ENCODE measurements at places on chromosomes 12 and 14.

GRCh38 chr14:68146818-68147217 is 327.2 kb downstream of the RAD51B start:
- no peak overlapping the region for H3K27ac ChIP-seq
- no peaks in the 10 kb centered on the region for H3K27me3 ChIP-seq
- no peaks in the 10 kb centered on the region for H3K36me3 ChIP-seq
- H3K4me3 ChIP-seq: no peak overlapping the region
- no peak for DNase-seq

DNA sequence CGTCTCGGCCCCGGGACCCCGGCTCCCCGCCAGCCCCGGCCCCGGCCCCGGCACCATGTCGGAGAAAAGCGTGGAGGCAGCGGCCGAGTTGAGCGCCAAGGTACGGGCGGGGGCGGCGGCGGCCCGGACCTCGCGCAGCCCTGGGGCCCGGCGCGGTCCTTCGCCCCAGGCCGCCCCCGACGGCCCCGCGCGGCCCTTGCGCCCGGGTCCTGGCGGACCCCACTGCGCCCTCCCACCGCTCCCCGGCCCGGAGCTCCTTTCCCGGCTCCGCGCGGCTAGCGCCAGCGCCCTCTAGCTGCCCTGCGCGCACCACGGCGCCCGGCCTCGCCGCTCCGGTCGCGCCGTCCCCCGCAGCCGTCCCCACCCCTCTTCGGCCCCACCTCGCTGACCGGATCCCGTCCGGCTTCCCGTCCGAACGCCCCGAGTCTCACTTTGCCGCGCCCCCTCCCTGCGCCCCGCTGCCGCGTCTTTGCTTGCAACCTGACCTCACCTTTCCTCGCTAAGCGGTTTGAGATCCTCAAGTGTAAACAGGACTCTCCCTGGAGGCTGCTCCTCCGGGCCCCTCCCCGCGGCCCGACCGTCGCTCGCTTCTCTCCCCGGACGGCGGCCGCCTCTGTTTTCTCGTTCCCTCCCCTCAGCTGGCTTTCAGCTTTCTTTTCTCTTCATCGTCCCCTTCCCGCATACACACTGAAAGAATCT is 637 bp downstream of the PTMS start:
- H3K27ac ChIP-seq: peak overlapping the region; percentile 54
- no peaks in the 10 kb centered on the region for H3K27me3 ChIP-seq
- peaks cover 41% of the 10 kb centered on the region for H3K4me1 ChIP-seq
- peak; percentile 40 for DNase-seq
- H3K36me3 ChIP-seq: no peaks in the 10 kb centered on the region

GRCh38 chr14:63712123-63712522 is 15.7 kb downstream of the SGPP1 start:
- no peak overlapping the region for H3K27ac ChIP-seq
- H3K27me3 ChIP-seq: no peaks in the 10 kb centered on the region
- H3K4me1 ChIP-seq: peaks cover 24% of the 10 kb centered on the region
- H3K36me3 ChIP-seq: no peaks in the 10 kb centered on the region
- no peak overlapping the region for H3K4me3 ChIP-seq
- DNase-seq: no peak

- no peaks in the 10 kb centered on the region for H3K36me3 ChIP-seq
- H3K27me3 ChIP-seq: no peaks in the 10 kb centered on the region
- H3K4me1 ChIP-seq: peaks cover 24% of the 10 kb centered on the region
- H3K27ac ChIP-seq: no peak overlapping the region
- H3K4me3 ChIP-seq: no peak overlapping the region
- no peak for DNase-seq
Observed at GRCh38 chr12:11771356-11771755, 121.9 kb downstream of the ETV6 start.

GRCh38 chr12:132288516-132289215 is 40.7 kb downstream of the GALNT9 start:
- H3K4me1 ChIP-seq: no peaks in the 10 kb centered on the region
- no peak overlapping the region for H3K27ac ChIP-seq
- H3K36me3 ChIP-seq: no peaks in the 10 kb centered on the region
- peaks cover 13% of the 10 kb centered on the region for H3K27me3 ChIP-seq
- DNase-seq: no peak

DNA sequence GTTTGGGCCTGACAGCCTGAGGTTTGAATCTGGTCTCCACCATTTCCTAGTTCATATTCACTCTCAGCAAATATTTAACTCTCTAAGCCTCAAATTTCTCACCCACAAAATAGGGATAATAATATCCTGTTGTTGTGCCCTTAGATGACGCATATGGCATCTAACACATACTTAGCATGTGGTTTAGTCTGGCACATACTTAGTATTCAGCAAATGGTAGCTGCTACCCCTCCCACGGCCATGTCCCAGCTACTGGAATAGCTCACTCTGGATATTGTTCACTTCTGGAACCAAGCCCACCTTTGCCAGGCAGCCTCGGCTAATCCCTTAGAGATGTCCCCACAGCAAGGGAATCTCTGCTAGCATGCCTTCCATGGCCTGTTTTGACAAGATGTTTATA is 53.3 kb downstream of the BICD1 start:
- no peaks in the 10 kb centered on the region for H3K27me3 ChIP-seq
- H3K27ac ChIP-seq: no peak overlapping the region
- H3K4me1 ChIP-seq: no peaks in the 10 kb centered on the region
- H3K36me3 ChIP-seq: no peaks in the 10 kb centered on the region
- DNase-seq: peak; percentile 51

DNA sequence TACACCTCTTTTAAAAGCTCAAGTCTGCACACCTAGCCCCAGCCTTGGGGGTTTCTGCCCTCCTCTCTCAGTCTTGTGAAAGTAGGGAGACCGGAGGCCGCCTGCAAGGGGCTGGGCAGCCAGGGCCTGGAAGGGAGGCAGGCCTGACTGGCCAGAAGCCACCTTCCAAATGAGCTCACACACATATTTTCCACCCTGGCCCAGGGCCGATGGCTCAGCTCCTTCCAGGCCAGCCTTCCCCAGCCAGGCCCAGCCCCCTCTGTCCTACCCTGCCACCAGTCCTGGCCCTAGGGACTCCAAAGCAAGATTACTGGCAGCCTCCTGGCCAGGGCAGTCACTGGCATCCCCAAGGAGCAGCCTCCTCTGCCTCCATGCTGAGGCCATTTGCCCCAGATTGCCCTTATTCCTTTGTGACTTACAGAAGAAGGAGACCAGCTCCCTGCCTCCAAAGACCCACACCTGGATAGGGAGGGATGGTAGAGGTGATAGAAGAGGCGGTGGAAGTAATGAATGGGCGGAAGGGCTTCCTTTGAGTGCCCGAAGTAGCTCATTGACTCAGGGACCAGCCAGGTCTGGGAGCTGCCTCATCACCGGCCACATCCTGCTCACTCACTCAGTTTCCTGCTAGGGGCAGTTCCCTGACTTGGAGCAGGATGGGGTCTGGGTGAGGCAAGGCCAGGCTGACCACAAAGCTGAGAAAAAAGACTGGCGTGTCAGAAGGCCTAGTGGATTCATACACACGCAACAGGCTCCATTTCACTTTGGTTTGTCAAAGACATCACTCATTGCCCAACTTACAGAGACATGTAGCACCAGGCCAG is 14.8 kb downstream of the MMP14 start:
- H3K4me3 ChIP-seq: no peak overlapping the region
- no peak for DNase-seq
- no peak overlapping the region for H3K27ac ChIP-seq
- peaks cover 12% of the 10 kb centered on the region for H3K4me1 ChIP-seq

GRCh38 chr12:11719678-11720099 is 70.2 kb downstream of the ETV6 start:
- H3K4me3 ChIP-seq: no peak overlapping the region
- no peak for DNase-seq
- H3K4me1 ChIP-seq: no peaks in the 10 kb centered on the region
- no peaks in the 10 kb centered on the region for H3K36me3 ChIP-seq
- H3K27ac ChIP-seq: no peak overlapping the region

DNA sequence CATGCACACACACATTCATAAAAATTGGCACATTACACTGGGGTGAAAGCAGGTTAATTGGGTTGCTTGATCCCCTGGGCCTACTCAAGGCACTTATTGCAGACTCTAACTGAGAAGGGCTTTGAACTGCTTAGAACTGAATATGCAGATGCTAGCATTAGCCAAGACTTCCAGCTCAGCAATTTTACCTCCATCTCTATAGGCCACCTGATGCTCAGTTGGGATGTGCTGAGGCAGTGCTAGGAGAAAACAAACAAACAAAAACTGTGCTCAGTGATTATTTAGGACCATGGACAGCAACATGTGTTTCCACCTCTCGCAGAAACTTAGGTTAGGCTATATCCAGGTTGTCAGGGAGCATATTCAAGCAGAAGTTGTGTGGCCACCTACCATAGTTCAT is 124.8 kb upstream of the WSCD2 start:
- H3K27me3 ChIP-seq: no peaks in the 10 kb centered on the region
- no peaks in the 10 kb centered on the region for H3K36me3 ChIP-seq
- no peak overlapping the region for H3K4me3 ChIP-seq
- no peak for DNase-seq
- no peaks in the 10 kb centered on the region for H3K4me1 ChIP-seq
- H3K27ac ChIP-seq: no peak overlapping the region

DNA sequence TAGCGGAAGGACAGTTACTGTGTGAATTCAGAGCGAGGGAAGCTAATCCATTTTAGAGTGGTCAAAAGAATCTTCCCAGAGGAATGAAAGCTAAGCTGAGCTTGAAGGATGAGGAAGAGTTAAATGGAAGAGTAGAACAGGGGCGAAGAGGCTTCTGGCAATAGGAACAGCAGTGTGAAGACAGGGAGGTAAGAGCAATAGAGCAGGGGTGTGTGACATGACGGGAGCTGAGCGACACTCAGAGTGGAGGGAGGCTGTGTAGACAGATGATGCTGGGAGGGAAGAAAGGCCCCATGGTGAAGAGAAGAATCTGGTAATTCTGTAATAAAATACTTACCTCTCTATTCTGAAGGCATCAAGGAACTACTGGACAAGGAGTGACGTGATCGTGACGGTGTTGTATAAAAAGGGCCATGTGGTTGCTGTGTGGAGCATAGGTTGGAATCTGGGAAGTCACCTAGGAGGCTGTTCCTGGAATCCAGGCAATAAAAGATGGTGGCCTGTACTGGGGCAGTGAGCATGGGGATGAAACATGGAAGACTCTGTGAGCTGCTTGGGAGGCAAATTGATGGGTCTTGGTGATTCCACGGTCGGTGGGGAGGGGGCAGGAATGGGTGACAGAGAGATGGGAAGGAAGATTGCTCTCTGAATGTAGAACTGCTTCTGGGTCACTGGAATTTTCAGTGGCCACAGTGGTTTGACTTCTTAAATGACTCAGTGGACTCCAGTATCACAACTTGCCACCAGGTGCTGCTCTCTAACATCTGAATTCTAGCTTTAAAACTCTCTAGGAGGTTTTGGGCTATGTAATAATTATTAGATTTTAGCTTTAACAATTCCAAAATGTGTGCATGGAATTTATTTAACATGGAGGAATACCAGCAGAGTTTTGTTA is 164.1 kb downstream of the ATP23 start:
- H3K4me1 ChIP-seq: no peaks in the 10 kb centered on the region
- H3K27ac ChIP-seq: no peak overlapping the region
- H3K27me3 ChIP-seq: no peaks in the 10 kb centered on the region
- no peak for DNase-seq

- no peak overlapping the region for H3K4me3 ChIP-seq
- H3K36me3 ChIP-seq: no peaks in the 10 kb centered on the region
- no peaks in the 10 kb centered on the region for H3K4me1 ChIP-seq
- no peak overlapping the region for H3K27ac ChIP-seq
- DNase-seq: no peak
Observed at GRCh38 chr14:66629499-66629898, 121.6 kb downstream of the GPHN start.

DNA sequence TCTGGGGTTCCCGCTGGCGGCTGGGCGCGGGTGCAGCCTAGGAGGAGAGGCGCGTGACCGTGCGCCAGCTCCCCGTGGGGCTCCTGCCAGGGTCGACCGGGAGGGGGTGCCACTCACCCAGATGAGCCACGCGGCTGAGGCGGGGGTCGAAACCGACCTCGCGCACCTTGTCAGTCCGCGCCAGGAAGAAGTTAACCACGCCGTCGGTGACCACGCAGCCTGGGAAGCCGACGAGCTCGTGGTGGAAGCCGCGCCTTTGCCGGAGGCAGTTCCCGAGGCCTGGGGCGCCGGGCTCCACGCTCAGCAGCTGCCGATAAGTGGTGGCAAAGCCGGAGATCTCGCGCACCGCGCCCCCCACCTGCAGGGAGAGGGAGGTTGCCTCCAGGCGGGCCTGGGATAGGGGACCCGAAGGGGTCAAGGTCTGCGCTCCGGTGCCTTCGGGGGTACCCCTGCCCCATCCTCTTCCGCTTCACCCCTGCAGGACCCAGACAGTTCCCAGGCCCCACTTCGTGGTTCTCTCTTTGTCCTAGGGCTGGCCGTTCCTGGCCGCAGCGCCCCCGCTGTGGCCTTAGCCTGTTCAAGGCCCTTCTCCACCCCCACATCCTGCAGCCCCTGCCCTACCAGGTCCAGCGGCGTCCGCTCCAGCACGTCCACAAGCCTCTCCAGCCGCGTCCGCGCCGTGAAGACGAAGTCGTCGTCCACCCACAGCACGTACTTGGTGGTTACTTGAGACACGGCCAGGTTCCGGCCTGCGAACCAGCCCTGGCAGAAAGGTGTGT is 5.3 kb downstream of the B4GALNT1 start:
- no peak overlapping the region for H3K27ac ChIP-seq
- DNase-seq: no peak
- H3K4me3 ChIP-seq: no peak overlapping the region
- peaks cover 5% of the 10 kb centered on the region for H3K4me1 ChIP-seq
- no peaks in the 10 kb centered on the region for H3K36me3 ChIP-seq

- H3K27ac ChIP-seq: no peak overlapping the region
- H3K4me1 ChIP-seq: peaks cover 19% of the 10 kb centered on the region
- no peak overlapping the region for H3K4me3 ChIP-seq
- peaks cover 6% of the 10 kb centered on the region for H3K27me3 ChIP-seq
Observed at GRCh38 chr14:105201925-105202513, 20.9 kb upstream of the NUDT14 start.

GRCh38 chr12:80045594-80045993 is 53.7 kb upstream of the OTOGL start:
- H3K27me3 ChIP-seq: no peaks in the 10 kb centered on the region
- DNase-seq: no peak
- no peak overlapping the region for H3K4me3 ChIP-seq
- H3K27ac ChIP-seq: no peak overlapping the region
- no peaks in the 10 kb centered on the region for H3K4me1 ChIP-seq

DNA sequence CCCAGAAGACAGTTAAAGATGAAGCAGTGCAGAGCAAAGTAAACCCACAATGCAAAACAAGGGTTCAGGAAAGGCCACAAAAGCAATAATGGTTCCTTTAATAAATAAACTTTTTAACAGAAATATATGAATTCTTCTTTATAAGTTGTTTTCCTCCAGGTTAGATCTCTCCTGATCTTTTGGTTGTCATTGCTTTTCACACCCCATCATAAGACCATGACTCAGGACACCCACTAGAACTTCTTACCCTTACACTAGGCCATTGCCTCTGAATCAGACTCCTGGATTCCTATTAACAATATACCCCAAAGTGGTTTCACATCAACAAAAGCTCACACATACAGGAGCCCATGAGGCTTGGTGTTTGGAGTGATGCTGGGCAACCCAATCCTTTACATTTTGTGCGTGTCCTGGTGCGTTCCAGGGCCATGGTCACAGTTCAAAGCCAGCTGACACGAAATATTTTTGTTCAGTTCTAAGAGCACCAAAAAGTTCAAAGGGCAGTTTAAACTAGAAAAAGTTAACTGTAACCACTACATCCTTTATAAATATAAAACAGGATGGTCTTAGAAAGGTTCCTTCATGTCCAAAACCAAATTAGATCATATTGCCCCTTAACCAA is 187.0 kb downstream of the EPS8 start:
- no peaks in the 10 kb centered on the region for H3K27me3 ChIP-seq
- no peak for DNase-seq
- no peak overlapping the region for H3K27ac ChIP-seq
- no peak overlapping the region for H3K4me3 ChIP-seq

GRCh38 chr12:82474798-82475184 is 116.5 kb downstream of the METTL25 start:
- H3K27me3 ChIP-seq: no peaks in the 10 kb centered on the region
- no peak overlapping the region for H3K4me3 ChIP-seq
- no peak overlapping the region for H3K27ac ChIP-seq
- H3K36me3 ChIP-seq: no peaks in the 10 kb centered on the region
- H3K4me1 ChIP-seq: no peaks in the 10 kb centered on the region

All from CD8-positive, alpha-beta memory T cell (primary cell).